Stimulated activated CD4-positive, alpha-beta T cell treated with anti-CD3 and anti-CD28 coated beads, Interleukin-4, amount 100 ng/mL, for 4 hours (primary cell): ENCODE measurements at places on chromosomes 7 and 10.

- DNase-seq = no peak
These were observed 10.7 kb downstream of the HBP1 start for GRCh38 chr7:107179326-107180164.

DNA sequence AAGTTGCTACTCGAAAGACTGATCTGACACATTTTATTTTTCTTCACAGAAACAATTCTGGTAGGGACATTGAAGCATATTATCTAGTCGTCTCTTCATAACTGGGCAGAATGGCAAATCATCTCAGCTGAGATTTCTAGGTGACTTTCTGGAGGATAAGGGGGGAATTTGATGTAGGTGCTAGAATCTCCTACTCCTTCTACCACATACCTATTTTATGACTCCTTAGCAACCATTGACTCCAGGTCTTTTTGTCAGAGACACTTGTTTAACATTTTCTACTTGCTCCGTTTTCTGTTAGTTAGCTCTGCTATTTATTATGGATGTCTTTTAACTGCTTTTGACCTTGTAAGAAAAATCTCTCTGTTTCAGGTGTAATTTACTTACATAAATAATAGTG is 380.9 kb upstream of the SEMA3C start:
- no peak for DNase-seq

GRCh38 chr10:75166623-75166972 is 44.0 kb upstream of the VDAC2 start:
- no peak for DNase-seq

- no peak for DNase-seq
These were observed 70.9 kb downstream of the HHEX start for GRCh38 chr10:92760609-92761008.

DNA sequence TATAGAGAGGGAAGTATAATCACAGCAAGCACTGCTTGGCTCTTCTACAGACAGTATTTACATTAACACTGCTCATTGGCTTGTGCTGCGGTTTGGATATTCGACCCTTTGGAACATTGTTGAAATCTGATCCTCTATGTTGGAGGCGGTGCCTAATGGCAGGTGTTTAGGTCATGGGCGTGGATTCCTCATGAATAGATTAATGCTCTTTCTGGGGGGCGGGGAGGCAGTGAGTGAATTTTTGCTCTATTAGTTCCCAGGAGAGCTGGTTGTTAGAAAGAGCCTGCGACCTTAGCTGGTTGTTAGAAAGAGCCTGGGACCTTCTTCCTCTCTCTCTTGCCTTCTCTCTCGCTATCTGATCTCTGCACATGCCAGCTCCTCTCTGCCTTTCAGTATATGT is 77.3 kb upstream of the SVIL start:
- no peak for DNase-seq

DNA sequence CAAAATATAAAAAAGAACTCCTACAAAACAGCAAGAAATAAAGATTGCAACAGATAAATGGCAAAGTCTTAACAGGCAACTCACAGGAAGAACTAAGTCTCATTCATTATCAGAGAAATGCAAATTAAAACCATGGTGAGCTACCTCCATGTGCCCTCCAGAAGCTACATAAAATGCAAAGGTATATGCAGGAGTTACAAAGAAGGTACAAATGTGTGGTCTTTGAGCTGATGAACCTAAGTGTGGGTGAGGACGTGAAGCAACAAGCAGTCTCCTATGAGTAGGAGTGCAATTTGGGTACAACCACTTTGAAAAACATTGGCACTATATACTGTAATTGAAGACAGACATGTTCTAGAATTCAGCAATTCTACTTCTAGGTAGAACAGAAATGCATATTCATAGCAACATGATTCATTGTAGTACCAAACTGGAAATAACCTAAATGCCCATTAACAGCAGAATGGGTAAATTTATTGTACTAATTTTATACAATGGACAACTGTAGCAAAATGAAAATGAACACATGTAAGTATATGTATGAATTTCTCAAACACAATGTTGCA is 61.6 kb upstream of the KCNMA1 start:
- no peak for DNase-seq

- no peak for DNase-seq
These were observed 41.0 kb downstream of the OR13A1 start for GRCh38 chr10:45274364-45274763.

DNA sequence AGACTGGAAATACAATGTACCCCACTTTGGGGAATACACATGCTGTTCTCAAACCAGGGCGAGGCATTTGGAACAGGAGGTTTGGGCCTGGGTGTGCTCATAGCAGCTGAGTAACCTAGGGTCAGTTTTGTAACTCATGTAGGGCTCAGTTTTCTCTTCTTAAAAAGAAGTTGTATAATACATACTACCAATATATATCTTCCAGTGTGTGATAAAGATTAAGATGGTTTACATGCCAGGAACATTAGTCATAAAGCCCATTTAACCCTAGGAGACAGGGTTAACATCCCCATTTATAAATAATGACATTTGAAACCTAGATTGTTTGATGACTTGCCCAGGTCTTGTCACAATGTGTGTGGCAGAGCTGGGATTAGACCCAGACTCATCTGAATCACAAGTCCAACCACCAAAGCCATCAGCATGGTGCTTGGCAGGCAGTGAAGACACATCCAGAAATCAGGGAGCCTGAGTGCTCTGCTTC is 6.0 kb downstream of the AKR1B10 start:
- no peak for DNase-seq

DNA sequence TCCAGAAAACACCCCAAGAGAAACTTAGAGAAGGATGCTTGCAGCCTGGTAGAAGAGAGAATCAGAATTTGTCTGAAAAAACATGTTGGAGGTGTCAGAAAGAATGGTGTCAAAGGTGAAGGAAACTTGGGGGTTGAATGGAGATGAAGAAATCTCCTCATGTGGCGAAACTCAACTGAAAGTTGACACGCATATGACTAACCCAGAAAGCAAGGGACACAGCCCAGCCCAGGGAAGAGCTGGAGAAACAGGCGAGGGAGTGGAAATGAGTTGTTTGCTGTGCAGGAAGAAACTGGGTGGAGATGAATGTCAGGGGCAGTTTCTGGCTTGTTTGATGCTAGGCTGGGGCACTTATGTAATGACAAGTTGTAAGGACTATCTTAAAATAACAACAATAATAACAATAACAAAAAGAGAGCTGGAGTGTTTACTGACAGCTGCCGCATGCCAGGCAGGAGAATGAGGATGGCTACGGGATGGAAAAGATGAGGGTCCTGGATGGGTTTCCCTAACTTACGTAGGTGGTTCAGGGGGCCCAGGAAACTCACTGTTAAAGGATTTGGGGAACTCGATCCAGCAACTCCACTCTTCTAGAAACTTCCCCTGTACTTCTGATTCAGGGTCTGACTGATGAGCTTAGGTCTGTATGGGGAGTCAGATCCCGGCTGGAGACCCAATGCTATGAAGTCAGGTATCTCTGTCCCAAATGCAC is 57.4 kb downstream of the MAP3K8 start:
- DNase-seq = no peak
